Right renal pelvis (tissue), 4 donors: ENCODE measurements at places on chromosomes 3 and 15. TPM values are rescaled to one million over a fixed set of nuclear protein-coding genes. Genes with fewer than 3 reads are reported as not detected.

Gene POPDC2
- polyA plus RNA-seq = 4.7 TPM

Gene ACTRT3
- 5.1 TPM for polyA plus RNA-seq

GRCh38 chr3:50165910-50166538 lies 10.9 kb downstream of the SEMA3F start:
- DNase-seq = no peak

DNA sequence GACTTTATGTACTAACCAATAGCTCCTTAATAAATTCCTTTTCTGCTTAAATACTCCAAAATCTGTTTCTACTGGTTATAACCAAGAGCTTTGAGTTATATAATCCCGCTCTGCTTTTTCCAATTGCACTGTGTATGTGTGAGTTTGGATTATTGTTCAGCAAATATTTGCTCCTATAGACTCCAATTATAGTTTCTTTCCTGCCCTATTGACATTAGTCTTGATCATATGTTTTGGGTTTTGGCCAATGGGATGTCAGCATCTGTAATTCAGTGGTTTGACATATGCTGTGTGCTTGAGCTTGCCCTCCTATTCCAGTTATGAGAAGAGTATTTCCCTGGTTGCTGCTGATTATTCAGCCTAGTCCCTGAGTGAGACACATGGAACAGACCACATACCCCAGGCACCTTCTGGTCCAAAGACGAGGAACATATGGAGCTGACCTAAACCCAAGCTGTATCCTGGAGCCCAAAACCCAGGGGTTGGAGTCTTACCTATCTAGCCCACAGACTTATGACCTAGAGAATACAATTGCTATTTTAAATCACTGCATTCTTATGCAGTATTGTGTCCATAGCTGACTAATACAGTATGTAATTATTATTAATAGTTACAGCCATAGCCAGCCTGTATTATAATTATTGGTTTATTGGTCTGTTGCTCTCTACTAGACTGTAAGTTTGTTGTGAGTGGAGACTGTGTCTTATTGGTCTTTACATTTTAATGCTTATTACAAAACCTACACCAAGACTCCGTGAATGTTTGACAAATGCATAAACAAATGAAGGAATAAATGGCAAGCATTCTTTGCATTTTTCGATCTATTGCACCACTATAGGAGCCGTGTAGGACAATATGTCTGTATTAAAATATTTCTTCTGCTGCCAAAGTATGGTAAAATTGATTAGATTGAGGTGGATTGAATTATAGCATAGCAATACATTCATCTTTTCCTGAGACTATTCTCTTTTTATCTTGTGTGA lies 11.7 kb upstream of the ZNF280D start:
- DNase-seq = no peak

DNA sequence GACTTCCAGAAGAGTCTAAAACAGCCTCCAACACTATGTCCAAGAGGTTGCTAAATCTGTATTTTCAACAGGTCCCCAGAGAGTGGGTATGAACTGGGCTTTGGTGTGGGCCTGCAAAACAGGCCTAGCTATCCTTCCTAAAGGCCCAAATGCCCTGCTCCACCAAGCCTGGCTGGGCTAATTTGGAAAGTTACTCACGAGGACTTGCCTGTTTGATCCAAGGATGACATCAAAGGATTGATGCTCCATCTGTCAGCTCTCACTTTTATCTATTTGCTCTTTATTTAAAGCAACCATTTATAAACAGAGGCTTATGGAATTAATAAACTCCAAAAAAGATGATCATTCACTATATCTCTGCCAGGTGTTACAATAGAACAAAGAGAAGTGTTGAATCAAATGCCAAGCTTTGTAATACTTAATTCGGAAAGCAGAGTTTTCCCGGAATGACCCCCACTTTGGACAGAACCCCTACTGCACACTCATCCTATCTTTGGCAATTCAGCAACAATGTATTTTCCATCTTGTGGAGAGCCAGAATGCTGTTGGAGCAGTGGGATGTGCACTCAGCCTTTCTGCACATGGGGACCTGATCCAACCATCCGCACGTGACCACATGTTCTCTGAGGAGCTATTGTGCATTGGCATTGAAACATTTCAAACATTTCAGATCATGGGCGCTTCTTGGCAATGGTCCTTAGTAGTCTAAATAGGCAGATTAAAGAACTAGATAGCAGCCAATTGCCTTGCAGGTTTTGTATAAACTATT lies 163.3 kb upstream of the THBS1 start:
- DNase-seq = no peak

GRCh38 chr3:88742106-88742505 lies 365.3 kb upstream of the EPHA3 start:
- no peak for DNase-seq

DNA sequence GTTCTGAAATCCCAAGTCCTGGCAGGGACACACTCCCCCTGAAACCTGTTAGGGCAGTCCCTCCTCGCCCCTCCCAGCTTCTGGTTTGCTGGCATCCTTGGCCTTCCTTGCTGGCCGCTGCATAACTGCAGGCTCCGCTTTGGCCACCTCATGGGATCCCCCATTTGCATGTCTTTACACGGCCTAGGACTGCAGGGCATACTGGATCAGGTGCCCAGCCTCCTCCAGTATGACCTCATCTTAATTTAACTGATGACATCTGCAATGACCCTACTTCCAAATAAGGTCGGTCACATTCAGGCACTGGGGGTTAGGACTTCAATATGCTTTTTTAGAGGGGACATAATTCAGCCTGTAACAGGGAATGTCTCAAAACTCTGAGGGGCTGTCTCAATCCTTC lies 173.3 kb downstream of the RAB11A start:
- DNase-seq = no peak

DNA sequence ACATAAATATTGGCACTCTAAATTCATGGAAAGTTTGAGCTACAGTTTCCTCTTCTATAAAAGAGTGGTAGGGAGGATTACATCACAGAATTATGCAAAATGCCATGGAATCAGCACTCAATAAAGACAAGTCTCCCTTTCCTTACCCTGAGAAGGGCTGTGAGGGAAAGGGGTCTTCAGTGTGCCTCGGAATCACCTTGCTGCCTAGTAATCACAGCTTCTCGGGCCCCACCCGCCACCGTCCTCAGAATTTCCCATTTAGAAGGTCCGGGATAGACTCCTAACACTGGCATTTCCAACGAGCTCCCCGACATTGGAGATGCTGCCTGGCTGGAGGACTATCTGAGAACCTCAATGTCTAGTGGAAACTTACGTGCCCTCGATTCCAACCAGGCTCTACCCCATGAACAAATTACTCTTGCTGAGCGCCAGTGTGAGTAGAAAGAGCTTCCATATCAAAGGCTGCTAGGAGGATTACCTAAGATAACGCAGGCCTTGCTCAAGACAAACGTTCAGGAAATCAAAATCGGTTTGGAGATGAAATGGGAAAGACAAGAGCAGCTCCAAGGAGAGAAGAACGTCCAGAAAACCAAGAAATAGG lies 92.1 kb upstream of the CHD2 start:
- no peak for DNase-seq
